ENCODE measurements at places on chromosomes 7 and 10.

- no peak for DNase-seq
These were observed 38.4 kb upstream of the PLXNA4 start for GRCh38 chr7:132614428-132615318.

DNA sequence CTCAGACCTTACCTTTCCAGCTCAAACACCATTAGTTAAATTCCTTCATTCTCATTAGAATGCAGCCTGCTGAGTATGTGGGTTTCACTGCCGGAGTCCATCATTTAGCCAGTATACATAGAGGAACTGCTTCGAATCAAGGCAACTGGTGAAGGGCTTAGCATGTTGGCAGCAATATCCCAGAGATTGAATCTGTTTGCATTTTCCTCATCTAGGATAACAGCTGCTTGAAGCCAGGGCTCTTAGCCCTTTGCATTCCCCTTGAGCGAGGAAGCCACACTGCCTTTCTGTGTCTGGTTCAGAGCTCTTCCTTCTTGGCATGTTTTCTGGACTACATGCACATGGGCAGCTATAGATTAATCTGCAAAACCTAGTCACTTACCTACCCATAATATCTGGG is 14.7 kb downstream of the NODAL start:
- DNase-seq = no peak

GRCh38 chr10:114388275-114388674 is 16.0 kb downstream of the AFAP1L2 start:
- no peak for DNase-seq

DNA sequence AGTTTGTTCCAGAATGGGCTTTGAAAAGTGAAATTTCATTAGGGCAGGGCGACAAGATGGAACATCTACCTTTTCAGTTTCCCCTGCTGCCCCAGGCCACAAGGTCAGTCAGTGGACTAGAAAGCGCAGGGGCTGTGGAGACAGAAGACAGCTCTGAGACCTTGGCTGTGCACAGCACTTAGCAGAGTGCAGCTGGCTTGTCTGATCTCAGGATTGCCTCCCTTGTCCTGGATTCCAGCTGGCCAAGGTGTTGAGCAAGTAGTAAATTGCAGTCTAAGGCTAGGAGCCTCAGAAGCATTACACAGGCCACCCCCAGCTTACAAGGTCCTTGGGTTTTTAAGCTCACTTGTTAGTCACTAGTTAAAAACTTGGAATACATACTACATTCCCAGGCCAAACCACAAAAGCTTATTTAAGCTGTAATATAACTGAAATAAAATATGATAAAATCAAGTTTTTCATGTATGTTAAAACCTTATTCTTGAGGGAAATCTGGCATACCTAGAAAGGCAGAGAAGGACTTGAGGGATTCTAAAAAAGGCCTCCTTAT is 67.3 kb upstream of the NPY start:
- no peak for DNase-seq

DNA sequence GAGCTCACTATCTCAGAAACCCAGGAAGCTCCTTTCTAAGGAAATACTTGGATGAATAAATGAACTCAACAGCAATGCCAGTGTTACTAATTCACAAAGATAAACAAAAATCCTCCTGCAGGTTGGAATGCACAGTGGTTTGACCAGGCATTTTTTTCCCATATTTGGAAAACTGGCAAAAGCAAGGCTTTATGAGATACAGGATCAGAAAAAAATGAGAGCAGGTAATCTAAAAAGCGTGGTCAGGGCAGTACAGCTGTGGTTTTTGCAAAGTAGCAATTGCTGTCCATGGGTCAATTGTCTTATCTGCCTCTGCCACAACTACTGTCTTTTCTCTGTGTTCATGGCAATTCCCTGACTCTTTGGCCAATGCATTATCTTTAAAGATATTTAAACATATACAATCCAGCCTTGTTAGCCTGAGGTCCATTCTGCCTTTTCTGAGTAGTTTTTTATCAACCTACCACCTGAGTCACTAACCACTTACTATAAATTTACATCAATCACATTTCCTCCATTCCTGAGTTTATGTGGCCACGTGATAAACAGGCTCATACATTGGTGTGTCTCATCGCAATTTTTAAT is 564.5 kb upstream of the IGFBP3 start:
- DNase-seq = no peak

DNA sequence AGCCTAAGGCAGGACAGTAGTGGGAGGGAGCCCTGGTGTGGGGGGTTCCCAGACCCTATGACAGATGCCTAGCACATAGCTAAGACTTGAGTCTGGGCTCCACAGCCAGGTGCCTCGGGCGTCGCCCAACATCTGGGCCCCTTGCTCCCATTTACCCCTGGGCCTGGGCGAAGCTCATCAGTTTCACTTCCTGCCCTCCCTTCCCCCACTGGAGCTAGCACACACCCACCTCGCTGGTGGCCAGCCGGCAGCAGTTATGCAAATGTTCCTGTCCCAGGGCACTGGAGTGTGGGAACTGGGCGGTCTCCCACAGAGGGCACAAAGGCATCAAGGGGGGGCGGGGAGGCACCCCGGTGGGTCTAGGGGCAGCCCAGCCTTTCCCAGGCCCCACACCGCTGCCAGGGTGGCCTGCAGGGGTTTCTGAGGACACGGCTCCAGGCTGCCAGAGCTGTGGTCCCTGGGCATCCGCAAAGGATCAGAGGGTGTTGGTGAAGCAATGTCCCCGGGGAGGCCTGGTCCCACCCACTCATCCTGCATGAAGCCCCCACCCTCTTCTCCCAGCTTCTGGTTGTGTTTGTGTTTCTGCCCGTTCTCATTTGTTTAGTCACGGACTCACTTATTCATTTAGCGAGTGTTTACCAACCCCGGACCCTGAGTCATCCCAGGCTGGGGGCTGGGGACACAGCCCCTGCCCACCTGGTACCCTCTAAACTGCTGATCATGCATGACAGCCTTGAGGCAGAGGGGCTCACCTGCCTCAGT is 20.4 kb downstream of the SH2B2 start:
- DNase-seq = no peak

GRCh38 chr10:16965740-16966447 is 148.7 kb upstream of the RSU1 start:
- no peak for DNase-seq

All from stimulated activated CD4-positive, alpha-beta T cell treated with anti-CD3 and anti-CD28 coated beads, Interleukin-15, amount 100 ng/mL, for 1 hour (primary cell).